Caki2 (cell line): ENCODE measurements at places on chromosomes 3 and 15.

GRCh38 chr3:32575451-32576113 is 4.9 kb upstream of the DYNC1LI1 start:
- no peak for DNase-seq

DNA sequence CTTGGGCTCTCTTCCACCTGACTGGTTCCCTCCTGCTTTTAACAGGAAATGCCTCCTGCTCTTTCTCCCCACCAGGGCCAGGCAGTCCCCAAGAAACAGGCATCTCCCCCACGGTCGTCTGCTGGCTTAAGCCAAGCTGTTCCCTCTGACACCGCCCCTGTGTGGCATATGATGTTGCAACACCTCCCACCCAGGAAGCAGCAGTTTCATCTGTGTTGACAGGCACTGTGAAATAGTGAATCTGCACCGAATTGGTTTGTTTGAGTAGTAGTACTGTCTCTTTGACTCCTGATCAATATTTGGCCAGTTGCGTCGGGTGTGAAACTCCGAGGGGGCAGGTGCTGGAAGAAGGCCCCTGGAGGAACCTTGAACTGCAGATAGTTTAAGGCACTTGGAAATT is 188.8 kb downstream of the FEZF2 start:
- no peak for DNase-seq

DNA sequence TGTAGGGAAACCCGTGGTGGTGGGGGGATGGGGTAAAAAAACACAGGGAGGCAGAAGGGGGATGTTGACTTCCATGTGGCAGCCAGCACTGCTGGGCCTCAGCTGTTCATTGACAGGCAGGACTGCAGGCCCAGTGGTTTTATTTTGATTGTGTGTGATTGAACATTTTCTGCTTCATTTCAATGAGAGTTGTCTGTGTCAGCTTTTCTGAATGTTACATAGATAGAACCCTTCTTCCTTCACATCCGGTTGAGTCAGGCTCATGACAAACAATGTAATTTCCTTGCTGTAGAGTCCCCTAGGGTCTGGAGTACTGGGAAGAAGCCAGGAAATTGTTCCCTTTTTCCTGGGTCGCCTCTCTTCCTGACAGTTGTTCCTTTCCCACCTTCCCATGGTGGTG is 8.2 kb upstream of the RPP25 start:
- DNase-seq: no peak

DNA sequence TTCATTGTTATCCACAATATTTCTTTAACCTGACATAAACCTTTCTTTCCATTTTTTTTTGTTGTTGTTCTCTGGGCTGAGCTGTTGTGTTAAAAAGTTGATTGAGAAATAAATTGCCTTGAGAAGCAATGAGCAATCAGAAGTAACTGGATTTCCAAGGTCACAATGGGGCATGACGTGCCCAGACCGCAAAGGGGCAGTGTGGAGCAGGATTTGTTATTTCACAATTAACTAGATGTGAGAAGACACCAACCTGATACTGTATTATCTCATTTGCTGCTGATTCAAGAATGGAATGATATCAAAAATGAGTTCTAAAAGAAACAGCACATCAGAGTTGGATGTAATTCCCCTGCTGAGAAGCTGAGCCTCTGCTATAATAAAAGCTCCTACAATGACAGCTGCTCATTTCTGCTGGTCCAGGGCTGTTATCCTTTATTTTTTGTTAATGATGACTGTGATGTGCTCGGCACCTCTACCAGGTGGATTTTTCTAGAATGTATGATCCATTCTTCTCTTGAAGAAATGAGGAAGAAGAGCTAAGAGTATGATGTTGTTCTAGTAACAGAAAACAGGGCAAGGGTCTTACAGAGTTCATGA is 28.1 kb downstream of the CPNE4 start:
- DNase-seq: no peak

DNA sequence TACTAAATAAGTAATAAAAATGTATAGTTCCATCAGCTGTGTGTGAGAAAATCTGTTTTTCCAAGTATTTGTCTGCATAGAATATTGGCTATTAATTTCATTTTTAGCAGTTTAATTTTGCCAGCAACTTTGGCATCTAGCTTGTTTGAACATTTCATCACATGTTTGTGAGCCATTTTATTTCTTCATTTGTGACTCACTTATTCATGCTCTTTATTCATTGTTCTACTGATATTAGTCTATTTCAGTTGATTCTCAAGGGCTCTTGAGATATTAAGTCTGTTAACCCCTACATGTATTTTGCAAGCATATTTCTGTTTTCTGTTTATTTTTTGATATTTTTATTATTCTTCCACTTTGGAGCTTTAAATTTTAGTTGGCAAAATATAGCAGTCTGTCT is 74.0 kb upstream of the PHLDB2 start:
- DNase-seq: no peak

DNA sequence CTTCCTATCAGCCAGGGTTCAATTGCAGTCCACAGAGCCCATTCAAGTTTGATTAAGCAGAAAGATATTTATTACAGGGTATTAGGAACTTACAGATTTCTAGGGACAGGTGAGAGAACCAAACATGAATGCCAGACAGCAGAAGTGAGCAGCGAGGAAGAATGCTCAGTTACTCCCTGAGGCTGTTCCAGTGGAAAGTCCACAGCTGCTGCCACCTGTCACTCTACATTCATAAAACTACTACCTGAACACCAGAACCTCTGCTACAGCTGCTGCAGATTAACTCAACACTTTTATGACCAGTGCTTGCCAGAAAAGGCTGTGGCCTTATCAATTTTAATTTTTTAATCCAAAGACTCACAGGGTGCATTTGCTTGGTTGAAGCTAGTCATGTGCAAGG is 325.4 kb upstream of the ONECUT1 start:
- no peak for DNase-seq
